Karpas-422 (cell line): ENCODE measurements at places on chromosomes 1 and 21. TPM values are rescaled to one million over a fixed set of nuclear protein-coding genes. Genes with fewer than 3 reads are reported as not detected.
A peak's percentile ranks its signal among the peaks of the same experiment; 100 is the strongest.

DNA sequence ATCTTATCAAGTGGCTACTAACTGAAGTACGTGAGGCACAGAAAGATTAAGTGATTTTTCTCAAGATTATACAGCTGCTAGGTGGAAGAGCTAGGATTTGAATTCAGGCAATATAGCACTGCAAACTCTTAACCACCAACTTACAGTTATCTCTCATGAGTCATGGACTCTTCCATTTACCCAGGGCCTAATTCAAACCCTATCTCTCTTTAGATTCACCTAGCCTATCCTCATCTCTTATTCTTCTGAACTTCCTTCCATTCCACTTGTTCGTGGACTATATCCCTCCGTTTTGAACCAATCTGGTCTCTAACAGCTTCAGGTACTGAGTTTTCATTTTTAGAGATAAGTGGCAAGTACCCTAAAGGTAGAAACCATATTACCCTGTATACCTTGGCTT, 92.8 kb upstream of the DMRTA2 start:
- DNase-seq: no peak

GRCh38 chr1:218165701-218166114, 119.4 kb upstream of the RRP15 start:
- DNase-seq: peak; percentile 54

TTC24 gene
- 2.9 and 7.8 TPM in 2 replicates for total RNA-seq

GRCh38 chr1:115467196-115467595, 129.1 kb upstream of the NGF start:
- DNase-seq: no peak

DNA sequence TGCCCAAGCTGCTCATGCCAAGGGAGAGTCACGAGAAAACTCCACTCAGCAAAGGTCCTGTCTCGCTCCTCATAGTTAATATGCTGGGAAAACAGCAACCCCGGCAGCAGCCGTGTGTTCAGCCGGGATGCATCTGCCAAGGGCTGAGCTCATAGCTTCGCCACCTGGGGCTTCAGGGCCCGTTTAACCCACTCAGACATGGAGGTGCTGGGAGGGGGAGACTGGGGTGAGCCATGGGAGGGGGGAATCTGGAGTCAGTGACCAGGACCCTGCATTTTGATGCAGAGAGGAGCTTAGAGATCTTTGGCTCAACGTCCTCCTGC, 283.4 kb downstream of the PTPRU start:
- DNase-seq: no peak

GRCh38 chr1:108067884-108068540, 103.0 kb upstream of the VAV3 start:
- DNase-seq: peak; percentile 52

- DNase-seq: no peak
Observed at GRCh38 chr1:63982201-63982600, 208.4 kb downstream of the ROR1 start.

CD52 gene
- 614 and 735 TPM in 2 replicates for total RNA-seq

TAS1R1 gene
- total RNA-seq: not detected in 2 replicates
